ENCODE measurements at places on chromosomes 12 and 14.

GRCh38 chr12:21265932-21266331, 68.8 kb downstream of the SLCO1A2 start:
- no peak for DNase-seq

GRCh38 chr14:96452684-96453083, 49.5 kb upstream of the PAPOLA start:
- DNase-seq, result no peak

GRCh38 chr14:74563586-74564159, 48.4 kb downstream of the LTBP2 start:
- DNase-seq, result no peak

GRCh38 chr12:79138872-79139271, 274.3 kb downstream of the SYT1 start:
- DNase-seq, result no peak

DNA sequence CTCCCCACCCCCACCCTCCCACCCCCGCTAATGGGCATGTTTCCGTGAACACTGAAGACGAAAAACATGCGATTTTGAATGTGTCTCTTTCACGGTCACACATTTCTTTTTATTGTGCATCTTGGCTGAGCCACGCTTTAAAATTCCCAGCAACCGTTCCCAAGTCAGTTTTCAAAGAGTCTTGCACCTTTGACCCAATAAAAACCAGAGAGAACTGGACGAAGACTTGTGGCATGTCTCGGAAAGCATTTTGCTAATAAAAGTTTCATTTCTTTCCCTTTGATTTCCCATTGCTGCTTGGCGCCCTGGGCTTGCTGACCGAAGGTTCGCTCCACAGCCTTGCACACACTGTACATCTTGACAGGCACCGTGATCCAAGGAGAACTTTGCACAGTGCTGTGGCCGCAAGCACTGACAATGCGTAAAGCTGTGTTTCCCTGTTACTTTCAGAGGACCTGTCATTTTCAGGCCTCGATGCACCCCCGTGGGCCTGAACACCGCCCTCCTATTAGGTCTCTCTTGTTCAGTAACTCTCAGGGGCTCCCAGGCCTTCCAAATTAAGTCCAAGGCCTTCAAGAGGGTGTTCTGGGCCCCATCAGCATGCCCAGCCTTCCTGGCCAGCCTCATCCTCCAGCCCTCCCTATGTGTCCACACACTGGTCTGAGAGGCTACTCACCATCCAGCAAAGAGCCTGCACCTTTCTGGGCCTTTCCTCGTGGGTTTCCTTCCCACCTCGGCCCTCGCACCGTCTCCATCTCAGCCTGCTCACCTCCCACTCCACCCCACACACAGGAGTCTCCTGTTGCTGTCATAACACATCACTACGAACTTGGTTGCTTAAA, 63.4 kb upstream of the DIO3 start:
- no peak for DNase-seq

GRCh38 chr12:113482334-113482733, 10.7 kb upstream of the LHX5 start:
- no peak for DNase-seq

GRCh38 chr12:88453323-88453722, 126.9 kb downstream of the KITLG start:
- DNase-seq, result peak; percentile 63

DNA sequence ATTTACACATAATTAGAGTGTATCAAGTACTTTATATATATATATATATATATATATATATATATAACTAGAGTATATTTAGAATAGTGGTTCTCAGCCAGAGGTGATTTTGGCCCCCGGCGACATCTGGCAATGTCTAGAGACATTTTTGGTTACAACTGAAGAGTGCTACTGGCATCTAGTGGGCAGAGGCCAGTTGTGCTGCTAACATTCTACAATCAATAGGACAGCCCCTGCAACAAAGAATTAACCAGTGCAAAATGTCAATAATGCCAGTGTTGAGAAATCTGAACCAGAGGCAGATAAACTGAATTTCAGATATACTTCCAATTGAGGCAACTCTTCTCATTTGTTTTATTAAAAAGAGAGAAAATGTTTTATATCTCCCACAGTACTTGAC, 8.9 kb downstream of the GTF2A1 start:
- DNase-seq, result peak; percentile 49

DNA sequence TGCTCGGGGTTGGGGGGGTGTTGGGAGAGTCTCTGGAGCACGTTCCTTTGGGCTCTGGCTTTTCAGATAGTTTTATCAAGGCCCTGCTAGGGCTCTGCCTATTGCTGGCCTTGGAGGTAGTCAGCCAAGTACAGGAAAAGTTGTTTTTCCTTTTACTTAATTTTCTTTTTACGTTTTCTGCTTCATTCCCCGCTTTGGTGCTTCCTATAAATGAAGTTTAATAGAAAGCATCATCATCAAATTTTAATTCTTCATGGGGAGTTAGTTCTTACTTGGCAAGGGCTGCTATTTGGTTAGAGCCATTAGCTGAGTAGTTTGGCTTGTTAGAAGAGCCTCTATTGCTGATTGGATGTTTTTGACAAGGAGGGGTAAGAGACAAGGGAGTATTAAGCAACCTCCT, 15.1 kb upstream of the ADAM21 start:
- DNase-seq, result no peak

GRCh38 chr12:81128930-81129554, 51.2 kb downstream of the ACSS3 start:
- DNase-seq, result peak; percentile 78

GRCh38 chr12:76611533-76611932, 52.0 kb upstream of the OSBPL8 start:
- peak; percentile 98 for DNase-seq

DNA sequence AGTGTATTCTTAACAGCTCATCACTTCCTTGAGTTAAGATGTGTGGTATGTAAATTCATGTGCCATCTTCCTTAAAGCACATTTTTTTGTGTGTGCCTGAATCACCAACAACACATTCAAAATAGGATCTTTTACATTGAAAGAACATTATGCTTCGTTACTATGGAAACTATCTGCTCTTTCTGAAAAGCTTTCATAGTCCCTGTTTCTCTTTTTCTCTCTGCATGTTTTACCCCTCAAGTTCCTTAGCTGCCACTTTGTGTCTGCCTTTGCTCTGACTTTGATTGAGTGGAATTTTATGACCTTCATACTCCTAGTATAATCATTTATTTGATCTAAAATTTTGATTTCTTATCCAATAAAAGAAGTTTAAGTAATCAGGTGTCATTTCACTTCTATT, 880.3 kb upstream of the FOXG1 start:
- no peak for DNase-seq

- DNase-seq, result no peak
Observed at GRCh38 chr14:65482757-65483438, 70.4 kb downstream of the FUT8 start.

GRCh38 chr14:37179896-37180502, 7.6 kb upstream of the SLC25A21 start:
- no peak for DNase-seq

DNA sequence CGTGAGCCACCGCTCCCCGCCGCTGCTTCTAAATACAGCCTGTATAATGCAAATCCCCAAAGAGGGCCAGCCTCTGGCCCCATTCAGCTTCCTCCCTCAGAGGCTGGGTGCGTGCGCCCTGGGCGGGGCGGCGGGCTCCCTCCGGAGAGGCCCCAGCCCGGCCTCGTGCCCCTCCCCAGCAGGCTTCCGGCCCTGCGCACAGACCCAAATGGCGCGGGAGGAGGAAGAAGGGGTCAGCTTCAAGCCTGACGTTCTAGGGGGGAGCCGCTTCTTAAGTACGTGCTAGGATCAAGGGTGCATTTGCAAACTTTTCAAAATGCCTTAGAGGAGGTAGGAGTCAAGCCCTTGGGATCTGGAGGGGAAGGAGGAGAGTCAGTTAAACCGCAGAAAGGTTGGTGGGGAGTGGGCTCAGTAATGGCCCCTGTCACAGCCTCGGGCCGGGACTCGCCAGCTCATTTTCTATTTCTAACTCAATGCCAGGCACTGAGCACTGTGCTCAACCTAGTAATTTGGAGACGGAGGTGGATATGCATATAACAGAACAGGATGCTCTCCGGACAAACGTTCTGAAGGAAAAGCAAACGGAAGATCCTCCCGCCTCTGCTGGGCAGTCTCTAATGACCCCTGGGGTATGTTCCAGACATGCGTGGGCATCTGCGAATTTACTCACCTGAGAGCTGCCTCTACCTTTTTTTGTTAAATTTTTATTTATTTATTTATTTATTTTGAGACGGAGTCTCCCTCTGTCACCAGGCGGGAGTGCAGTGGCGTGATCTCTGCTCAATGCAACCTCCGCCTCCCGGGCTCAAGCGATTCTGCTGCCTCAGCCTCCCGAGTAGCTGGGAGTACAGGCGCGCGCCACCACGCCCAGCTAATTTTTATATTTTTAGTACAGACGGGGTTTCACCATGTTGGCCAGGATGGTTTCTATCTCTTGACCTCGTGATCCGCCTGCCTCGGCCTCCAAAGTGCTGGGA, 32.3 kb downstream of the NINJ2 start:
- DNase-seq, result no peak

DNA sequence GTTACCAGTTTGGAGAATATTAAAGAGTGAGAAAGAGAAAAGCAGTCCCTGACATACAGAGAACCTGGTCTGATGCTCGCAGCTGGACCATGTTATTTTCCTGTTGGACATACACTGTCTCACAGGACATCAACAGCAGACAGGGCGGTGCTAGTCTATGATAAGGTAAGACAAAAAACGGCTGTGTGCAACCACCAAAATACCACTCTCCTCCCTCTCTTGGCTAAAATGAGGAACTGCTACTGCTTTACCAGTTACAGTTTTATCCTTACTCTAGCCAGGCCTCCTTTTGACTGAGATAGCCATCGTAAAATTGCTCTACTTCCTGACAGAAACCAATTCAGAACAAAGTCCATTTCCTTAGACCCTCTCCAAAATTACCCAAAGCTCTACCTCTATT, 47.0 kb upstream of the ERGIC2 start:
- no peak for DNase-seq

- DNase-seq, result no peak
Observed at GRCh38 chr12:62656591-62657362, 190.2 kb downstream of the MON2 start.

DNA sequence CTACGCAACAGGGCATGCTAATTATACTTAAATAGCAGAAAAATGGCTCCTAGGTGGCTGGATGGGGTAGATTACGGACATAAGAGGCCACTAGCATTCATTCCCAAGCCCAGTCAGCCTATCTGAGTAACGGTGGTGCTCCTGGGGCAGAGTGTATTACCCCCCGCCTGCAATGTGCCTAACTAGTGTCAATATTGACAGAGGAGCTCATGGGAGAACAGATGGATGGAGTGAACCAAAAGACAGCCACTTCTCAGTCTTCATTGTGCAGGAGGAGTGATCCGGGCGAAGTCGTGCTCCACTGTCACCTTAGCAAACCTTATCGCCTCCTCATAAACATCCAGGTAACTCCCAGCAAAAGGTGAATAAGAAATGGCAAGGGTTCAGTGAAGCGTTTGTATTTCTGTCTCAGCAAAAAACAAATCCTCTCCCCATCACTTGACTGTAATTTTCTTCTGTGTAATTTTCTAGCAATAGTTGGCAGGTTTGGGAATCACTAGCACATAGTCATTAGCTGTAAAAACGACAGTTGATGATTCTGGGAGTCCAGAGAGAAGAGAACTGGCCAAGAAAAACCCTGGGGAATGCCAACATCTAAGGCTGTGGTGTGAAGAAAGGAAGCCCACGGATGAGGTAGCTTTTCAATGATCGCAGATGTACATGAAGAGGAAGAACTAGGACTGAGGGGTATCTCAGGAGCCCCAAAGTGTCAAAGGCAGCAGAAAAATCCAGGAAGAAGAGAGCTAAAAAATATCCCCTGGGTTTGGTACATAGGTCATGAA, 126.6 kb upstream of the BCL2L14 start:
- no peak for DNase-seq

GRCh38 chr12:13452955-13453570, 256.5 kb downstream of the EMP1 start:
- no peak for DNase-seq

GRCh38 chr12:93266-94005, 26.9 kb downstream of the IQSEC3 start:
- no peak for DNase-seq

DNA sequence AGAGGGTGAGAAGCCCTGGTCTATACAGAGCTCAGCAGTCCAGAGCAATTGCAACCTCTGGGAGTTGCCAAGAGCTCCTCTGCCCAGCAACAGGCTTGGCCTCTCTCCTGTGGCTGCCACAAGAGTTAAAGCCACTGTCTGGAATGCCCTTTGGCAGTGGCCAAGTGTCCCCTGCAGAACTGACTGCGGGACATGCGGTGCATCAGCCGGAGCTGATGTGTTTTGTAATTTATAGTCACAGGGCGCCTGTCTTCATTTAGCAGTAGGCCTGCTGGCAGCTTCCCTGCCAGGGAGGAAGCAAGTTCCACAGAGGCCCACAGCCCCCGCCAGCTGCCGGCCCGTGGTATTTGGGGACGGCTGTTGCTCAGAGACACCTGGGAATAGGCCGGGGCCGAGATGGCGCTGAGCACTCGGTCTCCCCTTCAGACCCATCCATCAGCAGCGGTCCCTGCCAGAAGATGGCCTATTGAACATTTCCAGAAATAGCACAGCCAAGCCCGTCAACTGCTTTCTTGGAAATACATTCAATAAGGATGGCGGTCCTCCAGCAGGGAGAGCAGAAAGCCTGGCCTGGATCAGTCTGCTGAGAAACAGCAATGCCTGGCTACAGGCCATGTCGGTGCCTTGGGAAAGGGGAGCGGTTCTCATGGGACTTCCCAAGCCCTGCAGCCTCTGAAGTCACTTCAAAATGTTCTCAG, 217.4 kb downstream of the CRADD start:
- no peak for DNase-seq

GRCh38 chr12:93824514-93825500, 147.6 kb downstream of the CRADD start:
- peak; percentile 48 for DNase-seq

GRCh38 chr12:51441583-51441982, 17.0 kb downstream of the SLC4A8 start:
- peak; percentile 34 for DNase-seq

- DNase-seq, result no peak
Observed at GRCh38 chr14:91164676-91165075, 50.8 kb downstream of the DGLUCY start.

DNA sequence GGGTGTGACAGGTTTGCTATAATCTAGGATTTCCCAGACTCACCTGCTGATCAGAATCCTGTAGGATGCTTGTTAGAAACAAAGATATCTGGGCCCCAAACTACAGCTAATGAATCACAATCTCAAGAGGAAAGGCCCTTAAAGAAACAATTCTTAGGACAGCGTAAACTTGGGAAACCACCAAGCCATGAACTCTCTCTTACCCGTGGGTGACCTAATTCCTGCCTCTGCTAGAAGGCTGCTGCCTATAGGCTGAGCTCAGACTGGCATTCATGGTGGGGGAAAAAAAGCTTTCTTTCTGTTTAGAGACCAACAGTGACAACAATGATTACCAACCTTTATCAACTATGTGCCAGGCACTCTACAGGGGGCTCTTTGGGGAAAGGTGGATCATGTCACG, 213.9 kb upstream of the FKBP4 start:
- peak; percentile 6 for DNase-seq

DNA sequence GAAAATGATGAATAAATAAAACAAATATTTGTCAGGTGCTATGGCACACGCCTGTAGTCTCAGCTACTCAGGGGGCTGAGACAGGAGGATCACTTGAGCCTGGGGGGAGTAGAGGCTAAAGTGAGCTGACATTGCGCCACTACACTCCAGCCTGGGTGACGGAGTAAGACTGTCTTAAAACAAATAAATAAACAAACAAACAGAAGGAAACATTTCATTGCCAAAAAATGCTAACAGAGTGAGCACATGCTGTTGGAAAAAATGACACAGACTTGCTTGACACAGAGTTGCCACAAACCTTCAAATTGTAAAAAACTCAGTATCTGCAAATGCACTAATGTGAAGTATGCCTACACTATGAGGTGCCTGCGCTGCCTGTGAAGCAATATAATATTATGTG, 50.8 kb upstream of the AP4S1 start:
- peak; percentile 77 for DNase-seq

GRCh38 chr14:102200690-102201352, 61.1 kb downstream of the WDR20 start:
- DNase-seq, result no peak
